ENCODE measurements at places on chromosomes 5 and 9. TPM values are rescaled to one million over a fixed set of nuclear protein-coding genes. Genes with fewer than 3 reads are reported as not detected.

- H3K4me3 ChIP-seq, result no peak overlapping the region
- no peak overlapping the region for H3K27ac ChIP-seq
- H3K4me1 ChIP-seq, result no peaks in the 10 kb centered on the region
- no peak for DNase-seq
These were observed 313.2 kb downstream of the TRIM32 start for GRCh38 chr9:117000196-117000723.

The RANBP3L gene
- total RNA-seq, result 21.2 TPM

DNA sequence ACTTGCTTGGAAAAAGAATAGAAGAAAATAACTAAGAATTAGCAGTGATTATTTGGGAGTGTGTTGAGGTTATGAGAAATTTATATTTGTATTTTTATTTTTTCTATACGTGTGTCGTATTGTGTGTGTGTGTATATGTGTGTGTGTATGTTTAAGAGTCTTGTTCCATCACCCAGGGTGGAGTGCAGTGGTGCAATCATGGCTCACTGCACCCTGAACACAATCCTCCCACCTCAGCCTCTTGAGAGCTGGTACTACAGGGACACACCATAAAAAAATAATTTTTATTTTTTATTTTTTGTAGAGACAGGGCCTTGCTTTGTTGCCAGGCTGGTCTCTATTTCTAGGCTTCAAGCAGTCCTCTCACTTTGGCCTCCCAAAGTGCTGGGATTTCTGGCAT is 643.8 kb downstream of the PDE4D start:
- DNase-seq, result no peak
- no peak overlapping the region for H3K27ac ChIP-seq
- H3K27me3 ChIP-seq, result no peaks in the 10 kb centered on the region
- no peaks in the 10 kb centered on the region for H3K36me3 ChIP-seq
- peaks cover 12% of the 10 kb centered on the region for H3K4me1 ChIP-seq

The GZMA gene
- total RNA-seq, result 0.36 TPM

- H3K4me3 ChIP-seq, result no peak overlapping the region
- no peaks in the 10 kb centered on the region for H3K36me3 ChIP-seq
These were observed 26.4 kb upstream of the PRUNE2 start for GRCh38 chr9:76932265-76932664.

The CCDC152 gene
- total RNA-seq, result 1.8 TPM

- H3K27me3 ChIP-seq, result no peaks in the 10 kb centered on the region
- no peak overlapping the region for H3K4me3 ChIP-seq
- H3K27ac ChIP-seq, result no peak overlapping the region
- no peak for DNase-seq
- no peaks in the 10 kb centered on the region for H3K4me1 ChIP-seq
These were observed 75.0 kb downstream of the PTPDC1 start for GRCh38 chr9:94159069-94159939.

DNA sequence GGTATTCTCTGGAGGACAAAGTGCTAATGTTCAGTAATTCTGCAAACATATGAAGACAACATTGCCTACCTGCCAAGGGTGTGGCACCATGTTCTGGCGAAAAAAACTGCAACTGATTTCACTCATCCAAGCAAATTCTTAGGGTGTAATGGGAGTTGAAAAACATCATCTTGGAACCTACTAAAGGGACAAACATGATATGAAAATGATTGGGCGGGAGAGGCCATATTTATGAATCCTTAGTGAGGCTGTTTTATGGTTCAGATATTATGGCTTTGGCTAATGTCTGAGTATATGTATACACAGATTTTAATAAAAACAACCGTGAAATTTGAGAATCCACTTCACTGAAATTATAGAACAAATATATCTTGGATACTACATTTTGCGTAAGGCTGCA is 225.7 kb downstream of the ARL15 start:
- no peak for DNase-seq
- H3K27me3 ChIP-seq, result no peaks in the 10 kb centered on the region
- no peaks in the 10 kb centered on the region for H3K36me3 ChIP-seq
- no peak overlapping the region for H3K4me3 ChIP-seq
- no peak overlapping the region for H3K27ac ChIP-seq

The TAF1L gene
- total RNA-seq, result not detected

The LCN1 gene
- total RNA-seq, result not detected

DNA sequence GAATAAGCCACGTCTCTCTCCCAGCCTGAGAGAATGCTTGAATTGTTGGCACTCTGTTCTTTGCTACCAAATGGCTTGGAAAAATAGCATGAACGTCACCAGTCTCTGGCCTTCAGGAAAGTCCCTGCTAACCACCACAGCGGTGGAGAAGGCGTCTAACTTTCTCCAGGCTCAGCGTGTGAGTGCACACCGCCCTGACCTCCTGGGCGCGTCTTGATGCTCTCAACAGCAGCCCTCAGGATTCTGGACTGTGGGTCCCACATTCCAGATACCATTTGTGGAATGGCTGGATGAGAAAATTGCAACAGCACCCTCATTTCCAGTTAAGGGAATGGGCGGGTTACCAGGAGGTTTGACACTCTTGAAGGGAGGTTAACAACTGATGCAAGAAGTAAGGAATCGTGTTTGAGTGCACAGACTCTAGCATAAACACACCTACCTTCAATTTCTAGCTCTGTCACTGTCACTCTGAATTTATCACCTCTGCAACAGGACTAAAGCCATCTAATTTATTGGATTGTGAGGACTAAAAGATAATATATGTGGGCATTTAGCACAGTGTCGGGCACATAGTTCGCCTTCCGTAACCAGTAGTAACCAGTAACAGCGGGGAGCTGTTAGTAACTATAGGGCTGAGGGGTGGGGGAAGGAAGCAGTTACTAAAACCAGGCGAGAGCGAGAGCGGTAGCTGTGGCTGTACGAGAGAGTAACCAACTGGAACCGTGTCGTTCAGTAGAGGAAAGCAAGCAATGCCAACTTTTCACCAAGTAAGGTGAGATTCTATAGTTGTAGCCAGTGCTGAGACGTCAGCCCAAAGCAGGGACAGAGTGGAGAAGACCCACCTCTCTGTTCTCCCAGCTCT is 807 bp upstream of the PLGRKT start:
- H3K36me3 ChIP-seq, result no peaks in the 10 kb centered on the region
- H3K4me3 ChIP-seq, result peak overlapping the region; percentile 61
- H3K4me1 ChIP-seq, result peaks cover 2% of the 10 kb centered on the region
- H3K27me3 ChIP-seq, result no peaks in the 10 kb centered on the region
- DNase-seq, result no peak
- peak overlapping the region; percentile 88 for H3K27ac ChIP-seq

DNA sequence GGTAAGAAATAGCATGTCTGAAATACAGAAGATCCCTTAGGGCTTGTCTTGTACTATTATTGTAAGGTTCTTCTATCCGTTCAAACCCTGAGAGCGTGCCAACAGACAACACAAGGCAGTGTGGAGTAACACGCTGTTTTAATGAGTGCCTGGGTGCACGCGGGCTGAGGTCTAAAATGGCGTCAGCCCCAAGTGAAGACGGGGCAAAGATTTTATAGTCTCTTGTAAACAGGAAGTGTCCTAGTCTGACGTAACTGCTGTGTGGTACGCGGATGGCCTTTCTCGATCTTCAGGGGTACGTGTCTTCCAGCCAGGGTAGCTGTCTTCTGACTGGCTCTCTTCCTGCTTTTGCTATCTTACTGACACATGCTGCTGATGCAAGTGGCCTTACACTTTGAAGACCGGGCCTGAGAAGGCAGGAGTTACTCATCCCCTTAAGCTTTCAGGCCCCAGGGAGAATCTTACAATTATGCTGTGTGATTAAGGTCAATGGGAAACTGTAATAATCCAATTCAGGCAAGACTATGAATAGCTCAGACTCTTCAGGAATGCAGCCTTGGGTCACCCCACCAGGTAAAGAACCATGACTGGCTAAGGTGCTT is 1812.0 kb upstream of the CDH9 start:
- no peak overlapping the region for H3K27ac ChIP-seq
- H3K4me3 ChIP-seq, result no peak overlapping the region
- no peaks in the 10 kb centered on the region for H3K27me3 ChIP-seq
- no peak for DNase-seq
- H3K36me3 ChIP-seq, result no peaks in the 10 kb centered on the region

The HTR4 gene
- not detected for total RNA-seq

DNA sequence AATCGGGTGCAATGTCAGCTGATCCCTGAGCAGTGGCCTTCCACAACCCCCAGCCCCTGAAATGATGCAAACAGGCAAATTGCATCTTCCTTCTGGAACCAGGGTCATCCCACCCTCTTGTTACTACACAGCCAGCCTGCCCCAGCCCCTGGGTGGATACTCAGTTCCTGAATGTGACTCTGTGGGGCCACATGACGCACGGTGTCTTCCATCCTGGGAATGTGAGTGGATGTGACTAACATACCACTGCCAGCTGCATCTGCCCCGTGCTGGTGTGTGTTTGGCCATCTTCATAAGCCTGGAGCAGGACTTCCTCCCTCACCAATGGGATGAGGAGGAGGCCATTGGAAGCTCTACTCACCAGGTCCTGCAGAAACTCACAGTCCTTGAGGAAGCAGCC is 257.9 kb upstream of the ADAMTS16 start:
- H3K27me3 ChIP-seq, result no peaks in the 10 kb centered on the region
- no peaks in the 10 kb centered on the region for H3K36me3 ChIP-seq
- H3K4me3 ChIP-seq, result no peak overlapping the region
- no peak for DNase-seq
- H3K4me1 ChIP-seq, result no peaks in the 10 kb centered on the region

GRCh38 chr9:89353989-89354388 is 35.7 kb downstream of the SECISBP2 start:
- no peak for DNase-seq
- no peaks in the 10 kb centered on the region for H3K27me3 ChIP-seq
- H3K27ac ChIP-seq, result no peak overlapping the region
- no peak overlapping the region for H3K4me3 ChIP-seq

GRCh38 chr5:145553177-145553576 is 282.0 kb downstream of the PRELID2 start:
- no peaks in the 10 kb centered on the region for H3K36me3 ChIP-seq
- no peak overlapping the region for H3K27ac ChIP-seq
- no peak for DNase-seq

DNA sequence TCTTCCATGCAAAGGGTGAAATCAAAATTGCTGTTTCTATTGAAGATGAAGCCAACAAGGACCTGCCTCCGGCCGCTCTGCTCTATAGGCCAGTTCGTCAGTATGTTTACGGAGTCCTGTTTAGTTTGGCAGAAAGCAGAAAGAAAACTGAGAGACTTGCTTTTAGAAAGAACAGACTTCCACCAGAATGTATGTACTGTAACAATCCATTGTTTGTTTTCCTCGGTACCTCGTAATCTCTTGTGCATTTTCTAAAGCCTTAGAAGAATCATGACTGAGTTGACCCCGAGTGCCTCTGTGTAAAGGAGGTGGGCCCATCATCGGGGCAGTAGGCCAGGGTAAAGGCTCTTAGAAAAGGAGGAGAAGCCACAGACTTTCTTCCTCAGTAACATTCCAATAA is 44.2 kb upstream of the PHF2 start:
- no peaks in the 10 kb centered on the region for H3K27me3 ChIP-seq
- DNase-seq, result no peak
- H3K36me3 ChIP-seq, result no peaks in the 10 kb centered on the region

DNA sequence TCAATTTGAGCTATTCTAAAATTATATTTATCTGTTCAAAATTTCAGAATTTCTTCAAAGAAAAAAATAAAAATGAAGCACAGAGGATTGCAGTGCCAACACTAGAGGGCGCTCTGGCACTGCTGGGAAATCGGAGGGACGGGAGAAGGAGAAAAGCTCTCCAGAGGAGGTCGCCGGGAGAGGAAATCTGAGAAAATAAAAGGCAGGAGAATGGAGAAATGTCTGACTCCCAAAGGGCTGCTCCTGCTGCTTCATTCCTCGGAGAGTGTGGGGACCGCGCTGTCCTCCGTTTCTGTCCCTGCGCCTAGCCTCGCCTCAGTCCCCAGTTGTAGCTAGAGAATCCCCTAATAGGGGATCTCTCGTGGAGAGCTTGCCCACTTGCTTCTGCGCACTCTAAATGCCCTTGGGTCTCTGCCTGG is 40.0 kb upstream of the ARSB start:
- peak; percentile 11 for DNase-seq
- H3K4me1 ChIP-seq, result no peaks in the 10 kb centered on the region
- no peaks in the 10 kb centered on the region for H3K36me3 ChIP-seq
- H3K4me3 ChIP-seq, result no peak overlapping the region
- no peak overlapping the region for H3K27ac ChIP-seq

- no peaks in the 10 kb centered on the region for H3K4me1 ChIP-seq
- no peak overlapping the region for H3K4me3 ChIP-seq
- H3K27ac ChIP-seq, result no peak overlapping the region
- no peak for DNase-seq
These were observed 51.2 kb downstream of the MRPS27 start for GRCh38 chr5:72268753-72269410.

The MLANA gene
- not detected for total RNA-seq

DNA sequence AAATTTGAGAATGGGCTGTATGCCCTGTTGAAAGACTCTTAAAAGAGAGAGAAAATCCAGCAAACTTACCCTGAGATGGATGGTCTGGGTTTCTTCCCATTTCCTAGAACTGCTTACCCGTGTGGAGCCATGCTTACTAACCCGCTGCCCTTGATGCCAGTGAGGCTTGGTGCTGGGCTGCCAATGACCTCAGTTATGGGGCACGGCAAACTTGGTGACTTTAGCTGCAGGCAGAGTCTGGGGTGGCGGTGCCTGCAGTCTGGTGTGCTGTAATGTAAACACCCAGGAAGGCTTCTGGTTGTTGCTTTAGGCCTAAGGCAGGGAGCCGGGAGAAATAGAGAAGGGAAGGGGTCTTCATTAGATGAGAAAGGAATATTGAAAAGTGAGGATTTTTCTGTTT is 7.3 kb upstream of the TENT4A start:
- no peaks in the 10 kb centered on the region for H3K36me3 ChIP-seq
- H3K4me1 ChIP-seq, result peaks cover 12% of the 10 kb centered on the region
- no peak overlapping the region for H3K27ac ChIP-seq
- no peaks in the 10 kb centered on the region for H3K27me3 ChIP-seq
- DNase-seq, result no peak
- no peak overlapping the region for H3K4me3 ChIP-seq

The GADD45G gene
- 88.5 TPM for total RNA-seq

The SPAAR gene
- 0.64 TPM for total RNA-seq

GRCh38 chr5:107376546-107377276 is 294.0 kb downstream of the EFNA5 start:
- no peaks in the 10 kb centered on the region for H3K36me3 ChIP-seq
- no peaks in the 10 kb centered on the region for H3K27me3 ChIP-seq
- H3K4me3 ChIP-seq, result no peak overlapping the region
- H3K27ac ChIP-seq, result no peak overlapping the region
- DNase-seq, result no peak

The PCDHA1 gene
- total RNA-seq, result 0.85 TPM

GRCh38 chr9:72013292-72013760 is 47.1 kb downstream of the C9orf57 start:
- no peaks in the 10 kb centered on the region for H3K36me3 ChIP-seq
- no peaks in the 10 kb centered on the region for H3K4me1 ChIP-seq
- no peak for DNase-seq
- H3K27ac ChIP-seq, result no peak overlapping the region
- no peaks in the 10 kb centered on the region for H3K27me3 ChIP-seq
- H3K4me3 ChIP-seq, result no peak overlapping the region

The IL3 gene
- not detected for total RNA-seq

The SPINK4 gene
- total RNA-seq, result not detected

The SPATA6L gene
- 3.1 TPM for total RNA-seq

- no peaks in the 10 kb centered on the region for H3K4me1 ChIP-seq
- DNase-seq, result no peak
- H3K27me3 ChIP-seq, result no peaks in the 10 kb centered on the region
These were observed 190.8 kb upstream of the HAPLN1 start for GRCh38 chr5:83911367-83911919.

GRCh38 chr9:21904371-21904770 is 89.8 kb downstream of the CDKN2A start:
- H3K36me3 ChIP-seq, result no peaks in the 10 kb centered on the region
- no peak for DNase-seq
- no peak overlapping the region for H3K27ac ChIP-seq
- no peaks in the 10 kb centered on the region for H3K4me1 ChIP-seq

Data from prostate gland (tissue), 2 donors.